ENCODE measurements at places on chromosomes 3 and 15.

DNA sequence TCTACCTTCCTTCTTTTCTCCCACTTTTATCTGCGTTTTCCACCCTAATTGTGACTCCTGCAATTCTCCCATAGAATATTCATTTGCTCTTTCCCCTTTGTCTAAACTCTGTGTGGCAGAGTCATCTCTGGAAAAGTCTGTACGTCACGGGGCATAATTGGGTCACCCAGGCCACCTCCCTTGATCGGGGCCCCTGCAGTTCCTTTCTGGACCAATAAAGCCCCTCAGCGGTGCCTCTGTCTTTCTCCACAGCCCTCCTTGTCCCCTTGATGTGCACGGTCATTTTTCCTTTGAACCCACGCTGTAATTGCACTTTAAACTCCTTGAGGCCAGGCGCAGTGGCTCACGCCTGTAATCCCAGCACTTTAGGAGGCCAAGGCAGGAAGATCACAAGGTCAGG, 10.7 kb downstream of the UPK1B start:
- DNase-seq, result no peak

GRCh38 chr15:73844356-73844755, 29.0 kb upstream of the TBC1D21 start:
- DNase-seq, result no peak

DNA sequence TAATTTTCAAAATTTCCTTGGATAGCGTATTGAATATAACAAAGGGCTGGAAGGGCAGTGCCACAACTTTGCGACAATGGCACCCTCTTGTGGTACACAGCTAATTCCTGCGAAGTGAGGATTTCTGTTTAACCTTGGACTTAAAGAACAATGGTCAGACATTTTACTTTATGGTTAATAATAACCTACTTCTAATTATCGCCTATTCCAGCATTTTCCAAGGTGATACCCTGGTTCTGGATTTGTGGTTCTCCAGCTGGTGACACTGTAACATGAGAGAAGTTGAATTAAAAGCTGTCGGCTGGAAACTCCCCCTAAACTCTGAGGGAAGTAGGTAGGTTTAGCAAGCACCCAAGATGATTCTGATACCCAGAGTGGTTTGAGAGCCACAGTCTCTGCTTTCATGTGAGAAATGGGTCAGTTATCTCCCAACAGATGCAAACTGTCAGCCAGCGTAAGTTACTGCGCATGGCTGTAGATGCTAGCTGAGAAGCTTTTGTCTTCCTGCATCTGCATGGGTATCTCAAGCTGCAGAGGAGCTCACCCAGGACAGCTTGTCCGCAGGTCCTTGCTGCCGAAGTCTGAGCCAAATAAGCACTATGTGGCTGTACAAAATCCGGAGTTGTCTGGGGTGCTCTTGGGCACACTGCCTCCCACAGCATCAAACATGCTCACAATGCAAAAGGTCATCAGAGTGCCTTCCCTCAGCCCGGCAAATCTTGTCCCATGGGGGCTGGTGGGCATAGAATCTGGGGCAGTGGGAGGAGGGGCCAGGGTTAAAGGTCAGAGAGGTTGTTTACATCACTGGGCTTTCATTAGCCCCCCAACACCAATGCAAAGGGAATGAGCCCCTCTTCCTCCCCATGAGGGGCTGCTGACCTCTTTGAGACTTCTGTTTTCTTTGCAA, 6.6 kb upstream of the CHSY1 start:
- no peak for DNase-seq

DNA sequence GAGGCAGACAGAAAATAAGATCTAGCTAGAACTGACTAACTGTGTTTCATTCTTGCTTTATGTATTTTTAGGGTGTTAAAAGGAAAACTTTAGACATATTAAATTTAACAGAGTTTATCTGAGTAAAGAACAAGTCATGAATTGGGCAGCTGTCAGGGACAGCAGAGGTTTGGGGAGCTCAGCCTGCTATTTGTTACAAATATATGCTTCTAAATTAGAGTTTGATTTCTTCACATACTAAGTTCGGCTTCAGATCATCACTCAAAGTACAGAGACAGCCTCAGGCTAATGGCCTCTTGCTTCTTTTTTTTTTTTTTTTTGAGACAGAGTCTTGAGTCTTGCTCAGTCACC, 21.9 kb downstream of the EFCC1 start:
- DNase-seq, result no peak

DNA sequence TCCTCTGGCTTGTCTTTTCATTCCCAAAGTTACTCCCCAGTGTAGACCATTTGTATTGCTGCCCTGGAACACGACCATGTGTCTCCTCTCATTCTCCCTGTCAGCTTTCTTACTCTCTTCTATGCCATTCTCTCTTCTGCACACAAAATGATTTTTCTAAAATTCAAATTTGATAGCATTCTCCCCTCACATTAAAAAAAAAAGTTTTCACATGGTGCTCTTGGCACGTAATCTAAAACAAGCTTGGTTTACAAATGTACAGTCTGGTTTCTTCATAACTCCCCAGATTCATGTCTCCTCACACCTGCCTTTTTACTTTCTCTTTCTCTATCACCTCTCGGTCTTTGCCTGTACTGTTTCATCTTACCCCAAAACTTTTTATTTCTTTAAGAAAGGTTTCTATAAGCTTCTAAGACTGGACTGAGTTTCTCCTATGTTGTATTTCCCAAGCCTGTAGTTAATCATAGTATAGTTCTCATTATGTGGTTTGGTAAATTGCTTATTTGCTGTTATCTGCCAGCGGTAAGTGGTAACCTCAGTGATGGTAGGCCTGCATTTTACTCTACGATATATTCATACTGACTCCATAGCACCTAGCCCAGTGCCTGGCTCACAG, 31.2 kb downstream of the BCHE start:
- no peak for DNase-seq

DNA sequence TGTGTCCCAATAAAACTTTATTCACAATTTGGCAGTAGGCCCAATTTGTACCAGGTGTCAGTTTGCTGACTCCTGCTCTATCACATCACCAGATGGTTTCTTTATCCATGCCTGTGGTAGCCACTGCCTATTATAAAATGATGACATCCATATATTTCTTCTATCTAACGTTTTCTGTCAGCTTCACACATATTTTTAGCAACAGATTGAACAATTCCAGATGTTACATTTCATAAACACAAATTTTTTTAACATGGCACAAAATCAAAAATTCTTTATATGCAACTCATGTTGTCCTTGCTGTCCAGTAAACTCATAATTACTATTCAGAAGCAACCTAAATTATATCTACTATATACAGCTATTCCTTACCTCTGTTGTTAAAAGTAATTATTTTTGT, 1371.6 kb downstream of the NSUN3 start:
- no peak for DNase-seq

DNA sequence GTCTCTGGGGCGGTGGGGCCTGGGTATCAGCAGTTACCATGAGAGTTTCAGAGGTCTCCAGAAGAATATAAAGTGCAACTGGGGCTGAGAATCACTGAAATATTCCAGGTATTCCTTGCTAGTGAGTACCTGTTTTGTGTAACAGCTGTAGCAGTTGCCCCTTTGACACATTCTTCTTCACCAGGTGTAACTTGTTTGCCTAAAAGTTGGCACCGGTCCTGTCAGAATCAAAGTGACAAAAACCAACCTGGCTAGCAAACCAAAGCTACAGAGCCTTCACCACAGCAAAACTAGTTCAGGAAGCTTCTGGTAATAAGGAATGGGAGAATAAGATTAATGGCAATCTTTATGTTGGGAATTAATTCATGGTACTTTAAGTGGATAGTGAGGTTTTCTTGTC, 296.0 kb downstream of the NAALADL2 start:
- DNase-seq, result no peak

DNA sequence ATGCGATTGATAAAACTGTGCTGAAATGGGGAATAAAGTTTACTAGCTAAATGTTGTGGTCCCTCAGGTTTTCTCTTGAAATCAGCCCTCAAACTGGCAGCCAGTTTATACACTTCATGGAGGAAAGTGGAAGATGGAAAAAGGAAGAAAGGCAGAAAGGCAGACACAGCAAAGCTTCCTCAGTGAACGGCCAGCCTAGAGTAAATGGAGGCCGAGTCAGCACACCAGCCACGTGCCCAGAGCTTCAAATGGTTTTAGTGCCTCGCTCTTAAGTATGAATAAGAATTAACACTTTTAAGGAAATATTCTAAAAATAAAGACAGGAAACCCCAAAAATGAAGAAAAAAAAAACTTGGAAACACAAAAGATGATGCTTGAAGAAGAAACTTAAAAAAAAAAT, 48.3 kb downstream of the GNB4 start:
- DNase-seq, result no peak

DNA sequence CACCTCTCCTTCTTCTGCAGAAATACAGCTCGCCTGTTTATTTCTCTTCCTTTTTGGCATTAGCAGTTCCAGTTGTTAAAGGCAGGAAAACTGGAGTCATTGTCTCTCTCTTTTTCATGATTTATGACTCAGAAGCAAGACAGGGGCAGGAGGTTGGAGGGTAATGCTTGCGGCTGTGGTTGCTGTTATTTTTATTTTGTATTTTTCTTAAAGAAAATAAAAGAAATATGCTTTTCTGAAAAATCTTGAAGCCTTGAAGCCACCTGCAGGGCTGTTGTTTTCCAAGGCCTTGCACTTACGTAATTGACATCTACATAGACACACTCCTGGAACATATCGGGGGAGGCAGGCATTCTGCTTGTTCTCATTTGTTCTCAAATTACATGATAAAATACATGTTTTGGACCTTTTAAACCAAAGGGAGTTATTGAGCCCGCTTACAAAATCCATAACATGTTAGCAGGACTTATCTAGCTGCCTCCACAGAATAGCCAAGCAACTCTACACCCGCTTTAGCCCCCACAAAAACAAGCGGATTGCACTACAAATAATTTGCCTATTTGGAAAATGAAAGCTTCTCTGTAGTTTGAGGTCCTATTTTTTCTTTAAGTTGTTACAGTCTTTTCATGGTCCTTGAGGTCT, 1004.6 kb upstream of the NR2F2 start:
- no peak for DNase-seq

DNA sequence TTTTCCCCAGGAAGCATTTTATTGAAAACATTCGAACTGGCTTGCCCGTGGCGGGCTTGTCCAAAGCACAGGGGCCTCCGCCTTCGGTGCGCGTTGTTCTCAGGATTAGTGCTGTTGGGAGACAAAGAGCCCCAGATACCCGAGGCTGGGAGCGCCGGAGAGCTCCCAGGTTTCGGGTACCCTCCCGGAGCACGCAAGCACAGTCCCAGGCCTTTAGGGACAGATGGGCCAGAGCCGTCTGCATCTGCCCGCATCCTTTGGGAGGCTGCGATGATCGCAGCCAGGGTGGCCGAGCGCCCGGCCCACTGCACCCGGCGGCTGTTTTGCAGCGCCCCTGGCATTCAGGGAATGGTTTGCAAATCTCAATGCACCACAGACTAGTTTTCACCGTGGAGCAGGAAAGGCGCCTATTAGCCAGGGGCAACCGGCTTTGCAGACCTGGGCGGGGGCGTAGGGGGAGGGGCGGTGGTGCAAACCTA, 5.0 kb upstream of the FEZF2 start:
- no peak for DNase-seq

GRCh38 chr3:36729204-36730056, 34.9 kb downstream of the DCLK3 start:
- no peak for DNase-seq

- DNase-seq, result no peak
These were observed 81.5 kb upstream of the PRICKLE2 start for GRCh38 chr3:64306745-64307144.

DNA sequence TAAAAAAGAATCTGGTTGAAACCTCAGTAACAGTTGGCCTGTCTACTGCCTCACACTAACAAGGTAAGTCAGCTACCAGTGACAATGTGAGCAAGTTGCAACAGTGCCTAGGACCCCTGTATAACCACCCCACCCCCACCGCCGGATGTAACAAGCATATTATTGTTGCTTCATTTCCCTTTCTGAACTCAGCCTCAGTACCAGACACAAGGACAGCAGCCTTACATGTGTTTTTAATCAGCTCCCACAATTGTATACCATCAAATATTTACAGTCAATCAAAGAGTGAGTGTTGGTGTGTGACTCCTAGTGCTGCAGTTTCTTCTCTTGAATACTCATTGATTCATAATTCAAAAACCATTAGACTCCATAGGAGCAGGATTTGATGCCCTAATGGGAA, 96.4 kb downstream of the PYDC2 start:
- DNase-seq, result no peak

GRCh38 chr15:67116742-67117141, 51.3 kb downstream of the SMAD3 start:
- DNase-seq, result no peak

- no peak for DNase-seq
These were observed 132.9 kb downstream of the KCNMB2 start for GRCh38 chr3:178669022-178669601.

GRCh38 chr3:133760916-133761315, 14.7 kb downstream of the TF start:
- no peak for DNase-seq

- no peak for DNase-seq
These were observed 3.5 kb downstream of the NSMCE3 start for GRCh38 chr15:29266052-29266582.

GRCh38 chr3:62795978-62796657, 79.1 kb downstream of the CADPS start:
- no peak for DNase-seq

- no peak for DNase-seq
These were observed 625.5 kb upstream of the ZNF717 start for GRCh38 chr3:76410762-76411281.

DNA sequence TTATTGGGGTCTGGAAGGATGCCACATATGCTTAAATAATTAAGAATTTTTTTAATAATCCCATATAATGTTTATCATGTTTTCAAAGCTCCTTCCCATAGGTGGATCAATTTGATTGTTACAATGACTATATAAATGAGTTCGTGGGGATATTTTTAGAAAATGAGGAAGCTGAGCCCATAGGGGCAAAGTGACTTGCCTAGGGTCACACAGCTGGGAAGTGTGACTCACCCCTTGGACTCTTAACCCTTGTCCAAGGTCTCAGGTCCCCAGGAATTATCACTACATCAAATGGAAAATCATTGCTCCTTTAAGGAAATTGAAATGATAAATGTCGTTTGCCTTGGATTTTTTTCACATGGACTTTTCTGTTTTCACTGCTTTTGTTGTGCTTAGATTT, 161.2 kb upstream of the RGMA start:
- DNase-seq, result no peak

GRCh38 chr3:184236033-184236410, 6.6 kb downstream of the VWA5B2 start:
- no peak for DNase-seq

DNA sequence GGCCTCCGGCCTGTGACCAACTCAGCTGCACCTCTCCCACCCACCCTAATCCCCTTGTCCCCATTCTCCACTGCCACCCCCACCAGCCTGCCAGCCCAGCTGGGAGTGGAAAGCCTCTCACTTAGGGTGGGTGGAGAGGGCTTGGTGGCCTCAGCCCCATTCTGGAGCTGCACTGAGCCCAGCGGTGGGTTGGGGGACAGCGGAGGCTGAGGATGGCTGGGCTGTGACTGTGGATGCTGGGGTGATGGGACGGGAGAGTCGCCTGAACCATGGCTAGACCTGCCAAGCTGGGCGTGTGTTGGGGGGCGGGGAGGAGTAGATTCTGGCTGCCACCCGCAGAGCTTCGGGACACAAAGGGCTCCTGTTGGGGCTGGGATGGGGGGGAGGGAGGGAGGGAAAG, 1.8 kb downstream of the CLCN2 start:
- DNase-seq, result no peak

Measured in stimulated activated CD8-positive, alpha-beta memory T cell treated with anti-CD3 and anti-CD28 coated beads, Interleukin-4, amount 100 ng/mL, for 4 hours (primary cell).